Stimulated activated CD4-positive, alpha-beta T cell treated with anti-CD3 and anti-CD28 coated beads, Interleukin-1b, Interleukin-23, amount 100 ng/mL, for 24 hours (primary cell): ENCODE measurements at places on chromosomes 5 and 9.

GRCh38 chr9:13970426-13970825 is 343.5 kb downstream of the NFIB start:
- DNase-seq: no peak

- DNase-seq: no peak
Measured at GRCh38 chr9:76730801-76731200, 33.4 kb upstream of the PCA3 start.

GRCh38 chr9:135583688-135584011 is 22.1 kb downstream of the PAEP start:
- DNase-seq: no peak

DNA sequence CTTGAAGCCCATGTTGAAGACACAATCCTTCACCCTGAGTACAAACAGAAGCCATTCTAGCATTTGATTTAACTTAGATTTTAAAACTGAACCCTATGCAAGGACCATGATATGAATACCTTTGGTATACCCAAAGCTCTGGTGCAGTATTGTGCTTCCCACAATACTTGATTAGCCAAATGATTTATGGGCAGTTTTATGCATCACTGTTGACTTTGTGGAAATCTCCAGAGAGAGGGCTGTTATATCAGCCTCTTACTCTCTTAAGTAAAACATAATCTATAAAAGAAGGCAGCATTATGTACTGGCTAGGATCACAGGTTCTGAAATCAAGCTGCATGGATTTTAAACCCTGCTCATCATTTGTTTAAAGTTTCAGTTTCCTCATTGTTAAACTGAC is 762.8 kb downstream of the EFNA5 start:
- DNase-seq: no peak

DNA sequence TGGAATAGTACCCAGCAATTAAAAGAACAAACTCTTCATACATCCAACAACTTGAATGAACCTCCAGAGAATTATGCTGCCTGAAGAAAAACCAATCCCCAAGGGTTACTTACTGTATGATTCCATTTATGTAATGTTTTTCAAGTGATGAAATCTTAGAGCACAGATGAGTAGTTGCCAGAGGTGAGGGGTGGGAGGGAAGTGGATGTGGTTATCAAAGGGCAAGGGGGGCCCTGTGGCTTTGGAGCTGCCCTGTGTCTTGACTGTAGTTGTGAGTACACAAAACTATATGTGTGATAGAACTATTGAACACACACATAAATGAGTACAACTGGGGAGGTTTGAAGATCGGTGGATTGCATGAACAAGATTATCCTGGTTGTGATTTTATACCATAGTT is 115.8 kb upstream of the SLC25A48 start:
- no peak for DNase-seq

GRCh38 chr5:59587489-59588337 is 305.8 kb downstream of the PDE4D start:
- DNase-seq: no peak

GRCh38 chr5:54785729-54786591 is 199.4 kb downstream of the ESM1 start:
- no peak for DNase-seq

- no peak for DNase-seq
Measured at GRCh38 chr5:33371660-33372059, 69.1 kb upstream of the TARS1 start.

GRCh38 chr9:77708064-77708815 is 60.1 kb upstream of the GNA14 start:
- DNase-seq: no peak
